ENCODE measurements at places on chromosomes 3 and 15. TPM values are rescaled to one million over a fixed set of nuclear protein-coding genes. Genes with fewer than 3 reads are reported as not detected.
A peak's percentile ranks its signal among the peaks of the same experiment; 100 is the strongest.

The DNASE1L3 gene
- not detected for total RNA-seq

The CHRD gene
- not detected for total RNA-seq

The POC1A gene
- 23.8 TPM for total RNA-seq

The BUB1B gene
- 70.6 TPM for total RNA-seq

GRCh38 chr3:49470714-49471420 lies 800 bp downstream of the DAG1 start:
- H3K27me3 ChIP-seq = no peaks in the 10 kb centered on the region
- peaks cover 25% of the 10 kb centered on the region for H3K4me1 ChIP-seq
- no peak for DNase-seq
- H3K27ac ChIP-seq = peak overlapping the region; percentile 84
- H3K36me3 ChIP-seq = peaks cover 16% of the 10 kb centered on the region

- DNase-seq = no peak
- no peaks in the 10 kb centered on the region for H3K27me3 ChIP-seq
- peaks cover 13% of the 10 kb centered on the region for H3K4me1 ChIP-seq
These were observed 67.5 kb downstream of the TMEM39A start for GRCh38 chr3:119395923-119396358.
